ENCODE measurements at places on chromosomes 5 and 9.

- DNase-seq, result no peak
These were observed 38.6 kb upstream of the GARNL3 start for GRCh38 chr9:127225801-127226625.

DNA sequence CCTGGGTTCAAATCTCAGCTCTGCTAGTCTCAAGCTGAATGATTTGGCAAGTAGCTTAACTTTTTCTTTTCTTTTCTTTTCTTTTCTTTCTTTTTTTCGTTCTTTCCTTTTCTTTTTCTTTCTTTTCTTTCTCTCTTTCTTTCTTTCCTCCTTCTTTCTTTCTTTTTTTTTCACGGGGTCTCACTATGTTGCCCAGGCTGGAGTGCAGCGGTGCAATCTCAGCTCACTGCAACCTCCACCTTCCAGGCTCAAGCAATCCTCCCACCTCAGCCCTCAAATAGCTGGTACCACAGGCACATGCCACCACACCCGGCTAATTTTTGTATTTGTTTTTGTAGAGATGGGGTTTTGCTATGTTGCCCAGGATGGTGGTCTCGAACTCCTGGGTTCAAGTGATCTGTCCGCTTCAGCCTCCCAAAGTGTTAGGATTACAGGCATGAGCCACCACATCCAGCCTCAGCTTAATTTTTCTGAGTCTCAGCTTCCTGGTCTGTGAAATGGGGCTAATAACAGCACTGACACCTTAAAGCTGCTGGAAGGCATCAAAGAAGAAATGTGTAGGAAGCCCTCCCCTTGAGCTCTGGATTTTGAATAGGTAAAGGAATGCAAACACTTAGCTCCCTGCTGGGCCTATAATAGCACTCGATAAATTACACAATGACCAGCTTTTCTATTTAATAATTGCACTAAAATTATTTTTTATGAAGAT is 17.5 kb upstream of the PPARGC1B start:
- no peak for DNase-seq

GRCh38 chr5:172723508-172723907 is 47.5 kb downstream of the DUSP1 start:
- DNase-seq, result no peak

DNA sequence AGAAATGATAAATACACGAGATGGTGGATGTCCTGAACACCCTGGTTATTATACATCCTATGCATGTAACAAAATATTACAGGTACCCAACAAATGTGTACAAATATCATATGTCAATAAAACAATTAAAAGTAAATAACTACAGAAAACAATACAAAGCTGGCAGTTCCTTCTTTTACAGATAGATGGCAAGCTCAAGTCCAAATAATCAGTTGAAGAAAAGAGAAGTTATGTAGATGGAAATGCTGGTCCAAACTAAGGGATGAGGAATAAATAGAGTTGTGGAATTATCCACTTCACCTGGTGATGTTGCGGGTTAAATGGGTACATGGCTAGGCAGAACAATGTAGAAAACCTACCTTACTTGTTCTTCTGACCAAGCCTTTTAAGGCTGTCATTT is 79.4 kb downstream of the PALM2AKAP2 start:
- DNase-seq, result no peak

- DNase-seq, result no peak
These were observed 57.9 kb upstream of the FST start for GRCh38 chr5:53422539-53422938.

DNA sequence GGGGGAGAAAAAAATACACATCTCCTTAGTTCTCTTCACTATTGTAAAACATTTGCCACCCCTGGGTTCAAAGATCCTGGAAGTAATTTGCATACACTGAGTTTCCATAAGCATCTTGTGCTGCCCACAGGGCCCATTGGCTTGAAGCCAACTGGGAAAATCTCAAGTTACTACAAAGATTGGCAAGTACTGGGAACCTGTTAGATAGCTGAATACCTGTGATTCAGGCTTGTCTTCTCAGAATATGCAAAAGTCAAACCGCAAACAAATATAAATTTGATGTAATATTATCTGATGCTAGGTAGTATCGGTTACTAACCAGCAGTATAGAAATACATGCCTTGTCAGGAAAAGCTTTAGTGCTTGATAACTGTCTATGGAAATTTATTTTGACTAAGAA is 156.9 kb upstream of the FST start:
- DNase-seq, result peak; percentile 23

DNA sequence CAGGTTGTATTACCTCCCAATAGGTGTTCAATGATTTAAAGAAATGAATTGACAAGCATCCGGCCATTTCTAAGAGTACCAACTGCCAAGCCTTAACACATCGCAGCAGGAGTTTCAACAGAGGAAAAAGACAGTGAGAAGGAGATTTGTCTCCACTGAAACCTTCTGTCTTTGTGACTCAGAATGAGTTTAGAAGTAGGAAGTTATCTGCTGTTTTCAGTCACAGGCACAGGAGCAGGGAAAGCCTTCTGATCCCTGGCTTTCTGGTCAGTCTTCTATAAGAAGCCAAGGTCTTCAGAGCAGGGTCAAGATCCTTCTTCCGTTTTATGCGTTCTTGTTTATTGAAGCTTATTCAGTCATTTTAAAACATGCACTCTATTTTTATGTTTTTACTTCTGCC is 390.7 kb upstream of the PCSK5 start:
- DNase-seq, result no peak

DNA sequence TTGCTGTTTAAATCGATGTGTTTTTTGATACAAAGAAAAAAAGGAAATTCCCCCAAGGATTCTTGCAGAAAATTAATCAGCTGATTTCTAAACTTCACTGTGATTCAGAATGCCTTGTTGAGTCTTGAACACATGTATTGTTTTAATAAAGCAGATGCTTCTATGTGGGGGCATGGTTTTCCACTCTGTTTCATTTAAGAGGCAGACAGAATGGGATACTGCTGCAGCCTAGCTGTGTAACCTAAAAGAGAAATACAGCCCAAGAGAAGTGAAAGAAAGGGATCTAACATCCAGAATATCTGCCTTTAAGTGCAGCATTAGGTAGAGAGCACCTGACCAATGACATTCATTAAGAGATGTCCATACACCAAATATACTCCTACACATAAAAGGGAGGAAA is 365.1 kb upstream of the CCNH start:
- DNase-seq, result no peak

- no peak for DNase-seq
These were observed 26.0 kb upstream of the SEMA4D start for GRCh38 chr9:89523948-89524347.

GRCh38 chr5:132180134-132180745 is 47.4 kb downstream of the P4HA2 start:
- DNase-seq, result no peak

GRCh38 chr5:81601919-81602318 is 149.0 kb downstream of the SSBP2 start:
- no peak for DNase-seq

- no peak for DNase-seq
These were observed 31.6 kb downstream of the CDH6 start for GRCh38 chr5:31225118-31225517.

- DNase-seq, result no peak
These were observed 1952.6 kb upstream of the WWC1 start for GRCh38 chr5:166338801-166339200.

DNA sequence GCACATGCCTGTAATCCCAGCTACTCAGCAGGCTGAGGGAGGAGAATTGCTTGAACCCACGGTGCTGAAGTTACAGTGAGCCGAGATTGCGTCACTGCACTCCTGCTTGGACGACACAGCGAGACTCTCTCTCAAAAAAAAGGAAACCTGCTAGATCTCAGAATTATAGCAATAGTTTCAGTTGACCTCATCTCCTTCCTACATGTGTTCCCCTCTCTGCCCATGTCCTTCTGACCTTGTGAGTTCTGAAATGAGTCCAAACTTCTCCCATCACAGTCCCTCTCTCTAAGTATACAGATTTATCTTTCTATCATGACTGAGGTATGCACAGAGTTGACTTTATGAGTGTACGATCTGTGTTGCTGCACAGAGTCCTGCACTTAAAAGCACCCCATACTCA is 44.6 kb upstream of the SHOC1 start:
- no peak for DNase-seq

DNA sequence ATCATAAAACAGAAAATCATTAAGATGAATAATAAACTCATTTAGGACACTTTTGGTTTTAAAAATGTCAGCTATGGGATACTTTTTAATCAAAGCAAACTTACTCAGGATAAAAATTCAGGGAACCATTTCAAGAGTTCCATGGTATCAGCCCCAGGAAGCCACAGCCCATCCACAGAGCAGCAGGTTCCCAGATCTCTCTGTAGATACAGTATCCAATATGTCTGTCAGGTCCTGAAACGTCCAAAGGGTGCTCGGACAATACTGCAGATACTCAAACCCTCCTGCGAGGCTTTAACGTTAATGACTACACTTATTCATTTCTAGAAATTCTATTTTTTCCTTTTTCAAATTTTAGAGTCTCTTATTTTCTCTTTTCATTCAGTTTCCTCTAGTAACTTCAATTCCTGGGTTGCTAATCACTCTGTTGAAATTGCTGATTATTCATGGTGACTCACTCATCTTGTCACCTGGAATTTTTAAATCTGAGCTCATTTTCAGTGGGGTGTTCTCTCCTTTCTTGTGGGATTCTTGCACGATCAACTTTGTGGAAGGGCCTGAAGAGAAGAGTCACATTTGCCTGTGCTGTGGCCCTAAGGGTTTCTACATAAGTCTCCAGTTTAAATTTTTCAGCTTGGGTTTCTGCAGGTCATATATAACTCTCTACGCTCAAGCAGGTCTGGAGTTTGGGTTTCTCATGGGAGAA is 435.8 kb downstream of the CTNND2 start:
- DNase-seq, result no peak

- no peak for DNase-seq
These were observed 228.9 kb downstream of the KIAA0825 start for GRCh38 chr5:94389515-94389899.

DNA sequence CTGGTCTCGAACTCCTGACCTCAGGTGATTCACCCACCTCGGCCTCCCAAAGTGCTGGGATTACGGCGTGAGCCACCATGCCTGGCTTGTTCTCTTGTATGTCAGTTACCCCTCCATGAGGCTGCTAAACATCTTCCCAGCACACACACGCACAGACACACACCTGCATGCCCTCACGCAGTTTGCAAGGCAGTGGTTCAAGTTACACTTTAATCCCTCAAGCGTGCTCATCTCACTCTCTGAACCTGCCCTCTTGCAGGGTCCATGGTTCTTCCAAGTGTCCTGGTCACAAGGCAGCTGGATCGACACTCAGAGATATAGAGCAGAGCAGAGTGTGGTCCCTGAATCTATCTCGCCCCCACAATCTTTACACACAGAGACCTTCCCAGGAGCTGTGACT is 34.1 kb upstream of the RUFY1 start:
- DNase-seq, result no peak

GRCh38 chr5:43376496-43377140 is 35.6 kb downstream of the CCL28 start:
- no peak for DNase-seq

- DNase-seq, result no peak
These were observed 18.8 kb downstream of the CSNK1G3 start for GRCh38 chr5:123530728-123531127.

DNA sequence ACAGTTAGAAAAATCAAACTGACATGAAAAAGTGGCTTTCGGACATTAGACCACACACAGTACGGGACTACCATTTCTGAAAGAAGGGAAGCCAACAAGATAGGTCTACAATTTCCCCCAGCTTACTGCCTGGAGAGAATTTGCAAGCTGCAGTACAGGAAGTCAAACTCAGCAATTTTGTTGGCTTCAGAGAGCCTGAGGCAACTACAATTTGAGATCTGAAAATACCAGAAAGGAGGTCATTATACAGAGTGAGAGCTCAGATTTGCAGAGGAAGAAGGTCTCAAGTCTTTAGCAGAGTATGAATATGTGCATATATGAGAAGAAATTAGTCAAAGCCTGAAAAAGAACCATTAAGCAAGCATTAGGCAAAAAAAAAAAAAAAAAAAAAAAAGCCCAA is 83.0 kb downstream of the OXCT1 start:
- no peak for DNase-seq

- DNase-seq, result no peak
These were observed 4.9 kb upstream of the NXNL2 start for GRCh38 chr9:88530051-88530450.

GRCh38 chr5:165560648-165561047 is 2055.2 kb downstream of the MAT2B start:
- no peak for DNase-seq

DNA sequence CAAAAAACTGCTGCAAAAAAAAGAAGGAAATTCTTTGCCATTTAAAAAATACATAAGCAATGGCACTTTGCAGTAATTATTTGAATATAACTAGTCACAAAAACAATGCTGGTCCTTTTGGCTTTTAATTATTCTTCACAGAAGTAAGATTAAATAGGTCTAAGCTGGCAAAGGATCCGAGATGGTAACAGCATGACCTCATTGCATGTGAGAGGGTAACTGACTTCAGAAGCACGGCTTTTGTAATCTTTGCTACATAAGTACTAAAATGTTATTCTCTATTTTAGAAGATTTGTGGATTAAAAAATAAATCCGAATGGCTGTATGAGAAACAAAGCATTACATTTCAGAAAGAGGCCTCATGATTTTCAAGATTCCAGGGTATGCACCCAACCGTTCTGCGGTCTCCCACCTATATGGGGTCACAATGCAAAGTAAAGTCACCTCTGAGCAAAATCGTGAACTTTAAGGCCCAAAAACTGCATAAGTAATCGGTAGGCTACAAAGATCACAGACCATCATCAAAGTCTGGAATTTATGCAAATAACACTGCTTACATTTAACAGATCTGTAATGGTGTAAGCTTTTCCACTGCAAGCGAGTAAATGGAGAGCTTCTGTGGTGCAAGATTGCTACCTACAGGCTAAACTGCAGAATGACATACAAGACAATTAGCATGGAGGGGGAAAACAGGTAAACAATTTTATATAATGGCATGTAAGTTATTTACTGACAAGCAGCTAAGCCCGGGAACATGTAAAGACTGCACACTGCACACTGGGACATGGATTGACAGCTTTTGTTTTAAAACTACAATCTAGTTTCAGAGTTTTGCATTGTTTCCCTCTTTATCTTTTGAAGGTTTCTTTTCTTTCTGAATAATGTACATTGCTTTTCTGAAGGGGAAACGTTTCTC is 231.6 kb downstream of the SLF1 start:
- DNase-seq, result peak; percentile 61

DNA sequence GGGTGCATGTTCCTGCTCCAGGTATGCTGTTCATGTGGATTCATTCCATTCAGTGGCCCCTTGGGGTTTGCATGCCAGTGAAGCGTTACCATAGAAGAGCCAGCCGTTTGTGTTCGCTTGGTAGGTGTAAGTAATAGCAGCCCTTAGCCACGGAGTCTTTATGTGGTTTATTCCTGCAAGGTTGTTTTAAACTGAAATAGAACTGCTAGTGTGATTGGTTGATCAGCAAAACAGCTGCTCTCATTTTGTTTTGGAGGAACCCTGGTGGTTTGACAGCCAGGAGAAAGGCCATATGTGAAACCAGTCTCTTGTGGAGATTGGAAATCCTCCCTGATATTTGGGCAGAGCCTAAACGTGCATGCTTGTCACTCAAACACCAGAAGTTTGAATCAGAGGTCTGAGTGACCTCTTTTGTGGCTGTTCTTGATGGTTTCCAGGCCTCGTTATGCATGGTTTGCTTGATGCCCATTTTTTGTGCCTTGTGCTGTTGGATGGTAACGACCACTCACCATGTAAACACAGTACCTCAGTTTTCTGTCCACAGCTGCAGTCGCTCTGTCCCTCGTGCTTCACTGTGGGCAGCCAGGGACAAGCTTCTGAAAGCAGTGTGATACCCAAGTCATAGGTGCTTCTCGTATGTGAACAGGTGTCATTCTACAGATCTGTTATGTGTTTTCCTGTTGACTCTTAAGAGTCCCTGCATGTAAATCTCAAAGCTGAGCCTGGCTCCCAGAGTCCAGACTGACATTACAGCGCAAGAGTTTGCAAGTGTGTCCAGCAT is 58.3 kb upstream of the NXNL2 start:
- no peak for DNase-seq
